ENCODE measurements at places on chromosomes 4 and X. TPM values are rescaled to one million over a fixed set of nuclear protein-coding genes. Genes with fewer than 3 reads are reported as not detected.

GRCh38 chr4:177740563-177740962 lies 298.3 kb upstream of the AGA start:
- no peaks in the 10 kb centered on the region for H3K36me3 ChIP-seq
- no peak overlapping the region for H3K4me3 ChIP-seq
- no peaks in the 10 kb centered on the region for H3K4me1 ChIP-seq

The MAGEA9B gene
- total RNA-seq = not detected

The TCEAL6 gene
- total RNA-seq = not detected

The GATA1 gene
- not detected for total RNA-seq

GRCh38 chr4:2261110-2261852 lies 628 bp downstream of the MXD4 start:
- H3K4me1 ChIP-seq = peaks cover 2% of the 10 kb centered on the region
- DNase-seq = no peak
- H3K4me3 ChIP-seq = peak overlapping the region; percentile 75
- H3K27ac ChIP-seq = no peak overlapping the region
- H3K27me3 ChIP-seq = no peaks in the 10 kb centered on the region

The LETM1 gene
- 51.2 TPM for total RNA-seq

DNA sequence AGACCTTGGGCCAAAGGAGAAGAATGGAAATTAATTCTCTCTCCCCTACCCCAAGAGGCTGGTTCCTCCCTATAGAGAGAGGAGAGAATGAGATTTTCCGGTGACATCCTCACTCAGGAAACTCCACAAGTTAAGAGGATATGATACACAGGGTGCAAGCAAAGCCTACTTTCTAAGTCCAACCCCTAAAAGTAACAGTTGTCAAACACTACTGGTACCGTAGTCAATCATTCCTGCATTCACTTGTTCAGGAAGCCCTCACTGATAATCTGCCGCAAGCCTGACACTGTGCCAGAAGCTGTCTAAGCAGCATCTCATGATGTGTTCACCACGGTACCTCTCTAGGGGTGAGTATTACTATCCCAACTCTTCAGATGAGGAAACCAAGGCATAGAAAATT lies 41.7 kb downstream of the KDR start:
- DNase-seq = no peak
- no peaks in the 10 kb centered on the region for H3K36me3 ChIP-seq
- no peaks in the 10 kb centered on the region for H3K4me1 ChIP-seq
- no peak overlapping the region for H3K4me3 ChIP-seq
- H3K27ac ChIP-seq = no peak overlapping the region

GRCh38 chr4:47929682-47930201 lies 15.4 kb upstream of the NFXL1 start:
- no peak for DNase-seq
- H3K27me3 ChIP-seq = no peaks in the 10 kb centered on the region
- H3K27ac ChIP-seq = no peak overlapping the region

The ARMCX4 gene
- 21.9 TPM for total RNA-seq

DNA sequence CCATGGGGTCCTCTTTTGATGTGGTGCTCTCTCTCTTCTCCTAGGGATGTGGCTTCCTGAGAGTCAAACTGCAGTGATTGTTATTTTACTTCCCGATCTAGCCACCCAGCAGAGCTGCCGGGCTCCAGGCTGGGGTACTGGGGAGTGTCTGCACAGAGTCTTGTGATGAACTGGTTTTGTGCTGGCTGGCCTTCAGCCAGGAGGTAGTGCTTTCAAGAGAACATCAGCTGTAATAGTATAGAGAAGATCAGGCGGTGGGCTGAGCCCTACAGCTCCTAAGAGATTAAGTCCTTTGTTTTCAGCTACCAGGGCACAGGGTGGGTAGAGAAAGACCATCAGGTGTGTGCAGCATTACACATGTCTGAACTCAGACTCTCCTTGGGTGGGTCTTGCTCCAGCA lies 59.0 kb upstream of the AGTR2 start:
- H3K4me1 ChIP-seq = no peaks in the 10 kb centered on the region
- DNase-seq = no peak
- no peaks in the 10 kb centered on the region for H3K36me3 ChIP-seq
- H3K27ac ChIP-seq = no peak overlapping the region

DNA sequence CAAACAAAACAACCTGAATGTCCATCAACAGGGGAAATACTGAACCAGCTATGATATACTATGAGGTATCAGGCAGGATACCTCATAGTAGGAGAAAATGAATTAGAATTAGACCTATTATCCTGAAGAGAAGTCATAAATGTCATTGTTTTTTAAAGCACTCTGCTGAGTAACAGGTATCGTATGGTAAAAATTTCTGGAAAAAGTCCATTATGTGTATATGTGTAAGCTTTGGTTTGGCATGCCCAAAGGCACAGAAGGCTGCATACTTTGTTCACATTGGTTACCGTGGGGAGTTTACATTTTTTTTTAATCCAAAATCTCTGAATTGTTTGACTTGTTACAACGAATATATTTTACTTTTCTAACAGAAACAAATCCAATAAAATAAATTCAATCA lies 70.5 kb downstream of the RPS3A start:
- H3K27me3 ChIP-seq = no peaks in the 10 kb centered on the region
- H3K4me1 ChIP-seq = peaks cover 25% of the 10 kb centered on the region
- H3K36me3 ChIP-seq = peaks cover 29% of the 10 kb centered on the region
- no peak overlapping the region for H3K4me3 ChIP-seq
- H3K27ac ChIP-seq = no peak overlapping the region

The CT55 gene
- 0.40 TPM for total RNA-seq

The THAP6 gene
- 20.0 TPM for total RNA-seq

GRCh38 chrX:147679356-147680005 lies 232.2 kb upstream of the FMR1 start:
- H3K4me1 ChIP-seq = no peaks in the 10 kb centered on the region
- H3K27ac ChIP-seq = no peak overlapping the region
- no peaks in the 10 kb centered on the region for H3K36me3 ChIP-seq

- H3K36me3 ChIP-seq = no peaks in the 10 kb centered on the region
- no peak for DNase-seq
- H3K27me3 ChIP-seq = no peaks in the 10 kb centered on the region
- H3K4me3 ChIP-seq = no peak overlapping the region
- no peak overlapping the region for H3K27ac ChIP-seq
Observed at GRCh38 chrX:42524379-42524778, 253.6 kb downstream of the PPP1R2C start.

The COL4A6 gene
- total RNA-seq = 66.6 TPM

GRCh38 chr4:2009651-2010233 lies 968 bp upstream of the NELFA start:
- H3K4me3 ChIP-seq = peak overlapping the region; percentile 92
- H3K27ac ChIP-seq = peak overlapping the region; percentile 93
- peaks cover 6% of the 10 kb centered on the region for H3K36me3 ChIP-seq
- peaks cover 11% of the 10 kb centered on the region for H3K4me1 ChIP-seq
- no peaks in the 10 kb centered on the region for H3K27me3 ChIP-seq

DNA sequence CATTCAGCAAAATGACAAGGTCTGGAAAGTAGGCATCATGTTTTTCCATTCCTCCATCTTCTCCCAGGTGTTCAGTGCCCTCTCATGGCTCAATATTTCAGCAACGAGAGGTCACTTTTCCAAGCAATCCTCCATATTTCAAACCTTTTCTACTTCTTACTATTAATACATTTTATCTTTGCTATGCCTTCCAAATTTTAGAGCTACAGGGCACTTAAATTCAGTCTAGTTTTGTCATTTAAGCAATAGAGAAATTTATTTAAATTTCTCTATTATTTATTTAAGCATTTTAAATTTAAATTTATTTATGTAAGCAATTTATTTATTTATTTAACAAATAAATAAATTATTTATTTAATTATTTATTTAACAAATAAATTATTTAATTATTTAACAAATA lies 305.1 kb upstream of the ANXA10 start:
- H3K27ac ChIP-seq = no peak overlapping the region
- no peak overlapping the region for H3K4me3 ChIP-seq
- H3K36me3 ChIP-seq = no peaks in the 10 kb centered on the region
- H3K4me1 ChIP-seq = peaks cover 4% of the 10 kb centered on the region

GRCh38 chr4:165079476-165079875 lies 25.8 kb downstream of the TRIM75 start:
- H3K4me1 ChIP-seq = no peaks in the 10 kb centered on the region
- no peak overlapping the region for H3K4me3 ChIP-seq
- H3K27me3 ChIP-seq = no peaks in the 10 kb centered on the region
- DNase-seq = no peak
- peaks cover 13% of the 10 kb centered on the region for H3K36me3 ChIP-seq
- H3K27ac ChIP-seq = no peak overlapping the region

DNA sequence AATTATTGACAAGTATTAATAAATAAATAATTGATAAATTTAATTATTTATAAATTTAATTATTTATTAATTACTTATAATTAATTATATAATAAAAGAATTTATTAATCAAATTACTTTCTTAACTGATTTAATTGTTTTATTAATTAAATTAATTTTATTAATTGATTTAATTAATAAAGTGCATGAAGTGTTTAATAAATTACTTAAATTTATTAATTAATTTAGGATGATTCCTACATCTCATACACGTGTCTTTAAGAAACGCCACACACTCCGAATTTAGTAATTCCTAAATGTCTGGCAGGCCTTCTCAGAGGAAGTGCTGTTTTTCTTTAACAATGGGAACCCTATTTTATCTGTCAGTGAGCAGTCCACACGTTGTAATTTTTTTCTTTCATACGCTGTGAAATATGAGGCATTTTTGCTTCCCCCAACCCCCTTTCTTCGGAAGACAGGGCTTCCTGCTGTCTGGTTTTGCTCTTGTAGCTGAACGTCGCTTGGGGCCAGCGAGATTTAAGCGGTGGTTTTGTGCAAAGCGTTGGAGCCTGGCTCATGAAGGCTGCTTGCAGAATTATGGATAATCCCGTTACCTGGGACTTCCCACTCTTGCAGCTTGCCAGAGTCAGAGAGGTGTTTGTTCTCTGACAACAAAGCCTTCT lies 46.8 kb downstream of the CRLF2 start:
- H3K27me3 ChIP-seq = peaks cover 8% of the 10 kb centered on the region
- DNase-seq = no peak
- H3K4me1 ChIP-seq = peaks cover 26% of the 10 kb centered on the region
- no peaks in the 10 kb centered on the region for H3K36me3 ChIP-seq
- H3K4me3 ChIP-seq = no peak overlapping the region

DNA sequence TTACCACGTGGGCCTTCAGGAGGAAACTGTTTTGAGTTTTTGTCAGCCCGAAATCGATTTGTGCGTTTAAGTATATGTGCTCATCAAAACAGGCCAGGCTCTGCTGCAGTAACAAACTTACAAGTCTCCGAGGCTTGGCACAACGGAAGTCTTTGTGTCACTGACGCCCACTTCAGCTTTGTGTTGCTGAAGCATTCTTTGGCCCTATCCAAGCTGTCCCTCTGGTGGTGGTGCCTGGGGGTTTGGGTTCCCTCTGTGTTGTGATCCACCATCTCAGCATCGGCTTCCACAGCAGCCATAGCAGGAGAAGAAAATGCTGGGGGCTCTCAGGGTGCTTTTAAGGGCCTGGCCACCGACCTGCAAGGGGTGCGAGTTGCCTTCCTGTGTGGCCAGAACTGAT lies 176.4 kb downstream of the PTTG2 start:
- H3K36me3 ChIP-seq = peaks cover 38% of the 10 kb centered on the region
- DNase-seq = no peak
- peak overlapping the region; percentile 20 for H3K27ac ChIP-seq
- no peak overlapping the region for H3K4me3 ChIP-seq
- no peaks in the 10 kb centered on the region for H3K27me3 ChIP-seq

DNA sequence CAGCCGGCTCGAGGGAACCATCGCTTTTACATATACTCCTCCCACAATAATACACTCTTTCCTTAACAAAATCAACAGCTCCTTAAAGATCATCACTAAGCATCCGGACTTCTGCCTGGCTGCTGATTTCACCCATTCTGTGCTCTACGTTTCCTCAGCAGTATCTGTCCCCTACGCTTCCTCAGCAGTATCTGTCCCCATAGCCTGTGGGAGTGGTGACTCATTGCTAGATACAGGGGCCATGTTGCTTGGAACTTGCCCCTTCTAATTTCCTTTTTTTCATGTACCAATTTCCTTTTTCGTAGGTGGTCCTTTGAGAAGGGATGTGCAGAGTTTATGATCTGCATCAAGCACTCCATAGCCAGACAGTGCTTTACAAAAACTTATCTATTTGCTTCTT lies 18.6 kb downstream of the MAP3K15 start:
- no peak overlapping the region for H3K27ac ChIP-seq
- no peak for DNase-seq
- no peak overlapping the region for H3K4me3 ChIP-seq
- H3K4me1 ChIP-seq = peaks cover 4% of the 10 kb centered on the region
- H3K36me3 ChIP-seq = no peaks in the 10 kb centered on the region

DNA sequence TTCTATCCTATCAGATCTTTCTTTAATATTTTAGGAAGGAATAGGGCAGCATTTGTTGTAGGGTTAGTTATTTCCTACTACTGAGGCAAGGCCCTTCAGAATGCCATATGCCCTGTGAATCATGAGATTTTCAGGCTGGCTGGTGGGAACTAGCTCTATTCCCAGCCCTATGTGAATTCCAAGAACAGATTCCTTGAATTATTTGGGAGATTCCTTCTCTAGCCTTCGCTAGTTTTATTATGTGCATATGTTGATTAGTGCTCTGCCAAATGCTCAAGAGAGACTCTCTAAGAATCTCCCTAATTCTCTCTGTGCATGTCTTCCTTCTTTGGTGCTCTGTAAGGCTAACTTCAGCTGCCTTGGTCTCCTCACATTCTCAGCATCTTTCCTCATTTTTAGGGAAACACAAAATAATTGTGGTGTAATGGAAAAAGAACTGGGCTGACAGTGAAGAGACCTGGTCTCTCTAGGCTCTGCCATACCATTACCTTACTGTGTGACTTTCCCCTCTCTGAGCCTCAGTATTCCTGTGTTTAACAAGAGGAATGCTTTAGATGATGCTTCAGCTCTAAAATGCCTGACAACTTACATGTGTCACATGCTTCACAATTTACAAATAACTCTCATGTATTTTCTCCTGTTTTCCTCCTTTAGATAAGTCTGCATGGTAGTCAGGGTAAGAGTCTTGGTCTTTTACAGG lies 79.7 kb downstream of the VMA21 start:
- no peak overlapping the region for H3K27ac ChIP-seq
- H3K4me1 ChIP-seq = no peaks in the 10 kb centered on the region
- no peaks in the 10 kb centered on the region for H3K27me3 ChIP-seq
- H3K36me3 ChIP-seq = peaks cover 1% of the 10 kb centered on the region

The AREG gene
- total RNA-seq = 2.2 TPM

GRCh38 chr4:138632856-138633579 lies 382.6 kb upstream of the NOCT start:
- H3K36me3 ChIP-seq = no peaks in the 10 kb centered on the region
- peaks cover 5% of the 10 kb centered on the region for H3K27me3 ChIP-seq
- H3K4me3 ChIP-seq = no peak overlapping the region
- no peak overlapping the region for H3K27ac ChIP-seq
- no peak for DNase-seq

- H3K27ac ChIP-seq = peak overlapping the region; percentile 22
- no peak for DNase-seq
- H3K36me3 ChIP-seq = peaks cover 28% of the 10 kb centered on the region
- no peaks in the 10 kb centered on the region for H3K4me1 ChIP-seq
Observed at GRCh38 chr4:1981251-1982058, 27.3 kb downstream of the NELFA start.

The MAGEB17 gene
- total RNA-seq = 0.19 TPM

The APLN gene
- 0.14 TPM for total RNA-seq

The PAGE2 gene
- total RNA-seq = not detected

All from progenitor cell of endocrine pancreas (in vitro differentiated cells).